Osteoblast (primary cell): ENCODE measurements at places on chromosomes 16 and 17. TPM values are rescaled to one million over a fixed set of nuclear protein-coding genes. Genes with fewer than 3 reads are reported as not detected.
A peak's percentile ranks its signal among the peaks of the same experiment; 100 is the strongest.

The PIRT gene
- not detected in 2 replicates for total RNA-seq

The SF3B3 gene
- total RNA-seq: 123 and 142 TPM in 2 replicates

The PRDM7 gene
- not detected in 2 replicates for total RNA-seq

DNA sequence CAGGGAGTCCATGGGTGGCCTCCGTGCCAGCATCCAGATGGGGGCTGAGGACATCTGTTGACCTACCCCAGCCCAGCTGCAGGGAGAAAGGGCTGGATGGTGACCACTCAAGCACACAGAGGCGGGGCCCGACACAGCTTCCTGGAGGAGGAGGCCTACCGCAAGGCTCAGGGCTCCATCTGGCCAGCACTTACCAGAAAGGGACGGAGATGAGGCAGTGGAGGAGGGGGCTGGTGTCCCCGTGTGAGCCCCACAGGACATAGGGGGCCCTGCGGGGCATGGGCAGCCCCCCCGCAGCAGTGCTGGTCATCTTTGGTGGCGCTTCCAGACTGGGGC, 147.5 kb upstream of the CIBAR2 start:
- H3K27ac ChIP-seq: no peak overlapping the region
- DNase-seq: no peak
- H3K4me3 ChIP-seq: no peak overlapping the region
- H3K27me3 ChIP-seq: no peaks in the 10 kb centered on the region

The CLDN6 gene
- total RNA-seq: under 0.01 TPM in 1 of 2 replicates, not detected in the other

DNA sequence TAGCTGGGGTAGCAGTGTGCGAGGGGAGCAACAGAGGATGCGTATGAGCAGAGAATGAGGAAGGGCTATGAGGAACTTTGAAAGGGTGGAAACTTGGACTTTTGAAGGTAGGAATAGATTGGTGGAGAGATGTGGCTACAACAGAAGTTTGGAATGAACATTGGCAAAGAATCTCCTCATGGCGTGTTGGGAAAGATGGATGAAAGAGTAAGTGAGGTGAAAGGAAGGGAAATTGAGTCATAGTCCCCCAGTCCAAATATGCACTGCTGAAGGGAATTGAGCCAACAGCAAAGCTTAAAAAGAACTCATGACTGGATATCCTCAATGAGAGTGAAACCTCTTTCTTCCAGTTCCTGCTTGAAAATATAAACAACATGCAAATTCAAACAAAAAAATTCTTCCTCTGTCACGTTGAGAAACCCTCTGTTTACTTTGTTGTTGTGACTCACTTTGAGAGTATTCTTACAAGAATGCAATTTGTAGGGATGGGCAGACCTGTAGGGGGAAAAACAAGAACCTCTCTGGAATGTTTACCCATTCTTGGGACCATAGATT, 313.2 kb upstream of the KCNJ16 start:
- no peaks in the 10 kb centered on the region for H3K27me3 ChIP-seq
- peak overlapping the region; percentile 50 for H3K27ac ChIP-seq
- H3K4me3 ChIP-seq: no peak overlapping the region
- peak; percentile 30 for DNase-seq
- H3K4me1 ChIP-seq: peaks cover 26% of the 10 kb centered on the region

The RNF157 gene
- total RNA-seq: 0.29 and 0.36 TPM in 2 replicates

DNA sequence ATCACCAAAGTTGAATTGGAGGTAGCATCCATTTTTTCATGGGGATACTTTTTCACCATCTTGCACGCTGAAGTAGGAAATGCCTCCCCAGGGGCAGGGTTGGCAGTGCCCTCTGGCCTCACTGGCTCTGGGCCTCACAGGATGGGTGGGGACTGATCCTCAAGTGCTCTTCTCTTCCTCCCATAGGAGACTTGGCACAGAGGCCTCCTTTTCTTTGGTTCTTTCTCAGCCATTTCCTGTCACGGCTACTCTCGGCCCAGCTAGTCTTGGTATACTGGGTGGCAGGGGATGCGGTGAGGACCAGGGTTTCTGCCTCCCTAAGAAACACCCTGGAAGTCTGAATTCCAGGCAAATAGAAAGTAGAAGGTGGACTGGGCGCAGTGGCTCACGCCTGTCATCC, 58.2 kb downstream of the PECAM1 start:
- peak overlapping the region; percentile 33 for H3K27ac ChIP-seq
- H3K27me3 ChIP-seq: no peaks in the 10 kb centered on the region
- DNase-seq: no peak
- H3K36me3 ChIP-seq: no peaks in the 10 kb centered on the region
- no peak overlapping the region for H3K4me3 ChIP-seq

The CLEC3A gene
- not detected in 2 replicates for total RNA-seq

DNA sequence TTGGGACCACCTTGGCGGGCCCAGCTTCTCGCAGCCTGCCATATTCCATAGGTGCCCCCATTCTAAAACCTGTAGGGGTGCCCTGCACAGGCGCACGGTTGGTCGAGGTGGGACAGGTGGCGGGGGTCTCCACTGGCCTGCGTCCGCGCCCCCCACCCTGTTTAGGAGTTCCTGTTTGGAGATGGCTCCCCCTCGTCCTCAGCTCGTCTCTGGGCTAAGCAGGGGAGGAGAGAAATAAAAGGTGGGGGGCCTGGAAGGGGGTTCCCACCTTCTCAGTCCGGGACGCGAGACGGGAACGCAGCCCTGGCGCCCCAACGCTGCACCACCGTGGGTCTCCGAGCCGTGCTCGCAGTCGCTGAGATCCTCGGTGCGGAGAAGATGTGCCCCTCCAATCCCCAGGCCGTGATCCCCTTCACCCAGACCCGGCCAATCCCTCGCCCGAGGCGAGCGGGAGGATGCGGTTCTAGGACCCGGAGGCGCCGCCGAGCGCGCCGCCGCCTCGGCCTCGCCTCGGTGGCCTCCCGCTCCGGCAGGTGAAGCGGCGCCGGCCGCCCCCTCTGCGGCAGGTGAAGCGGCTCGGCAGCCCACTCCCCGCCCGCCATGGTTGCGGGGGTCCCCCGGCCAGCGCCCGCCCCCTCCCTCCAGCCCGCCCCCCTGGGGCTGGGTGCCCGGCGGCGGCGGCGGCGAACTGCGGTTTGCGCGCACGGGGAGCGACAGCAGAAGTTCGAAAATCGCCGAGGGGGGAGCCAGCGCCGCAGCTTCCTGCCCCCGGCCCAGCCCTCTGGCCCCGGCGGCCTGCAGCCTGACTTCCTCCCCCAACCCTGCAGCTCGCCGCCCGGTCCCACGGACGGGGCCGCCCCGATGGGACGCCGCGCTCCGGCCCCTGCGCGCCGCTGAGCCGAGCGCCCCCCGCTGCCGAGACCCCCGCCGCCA, at the start of gene FMNL1:
Gene FMNL1 (plus strand): TSS at position 805 of the 933 bp plus-strand sequence. CDS start 240 bp downstream, outside the sequence.
- H3K27me3 ChIP-seq: peaks cover 30% of the 10 kb centered on the region
- no peak within 1 kb of the TSS for H3K27ac ChIP-seq
- DNase-seq: peak; percentile 91
- H3K36me3 ChIP-seq: no peaks in the 10 kb centered on the region

The CMTM2 gene
- not detected in 2 replicates for total RNA-seq

DNA sequence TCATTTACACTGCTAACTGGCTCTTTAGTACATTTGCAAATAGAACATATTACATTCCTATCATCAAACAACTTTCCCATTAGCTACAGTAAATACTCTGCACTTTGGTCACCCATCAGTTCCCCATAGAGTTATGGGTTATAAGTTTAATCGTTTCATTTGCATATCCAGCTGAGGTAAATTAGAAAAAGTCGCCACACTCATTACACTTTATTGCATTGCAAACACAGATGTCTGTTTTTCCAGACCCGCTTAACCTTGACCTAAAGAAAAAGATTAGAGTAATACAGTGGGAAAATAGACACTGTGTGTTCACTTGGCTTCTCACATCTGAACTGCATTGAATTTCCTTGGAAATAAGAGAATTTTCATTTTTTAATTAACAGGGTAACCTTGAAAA, 213.1 kb upstream of the PSMD7 start:
- no peaks in the 10 kb centered on the region for H3K27me3 ChIP-seq
- H3K4me1 ChIP-seq: no peaks in the 10 kb centered on the region
- H3K4me3 ChIP-seq: no peak overlapping the region
- no peaks in the 10 kb centered on the region for H3K36me3 ChIP-seq
- no peak overlapping the region for H3K27ac ChIP-seq

- no peaks in the 10 kb centered on the region for H3K36me3 ChIP-seq
- DNase-seq: no peak
- peaks cover 9% of the 10 kb centered on the region for H3K27me3 ChIP-seq
- H3K4me3 ChIP-seq: no peak overlapping the region
Measured at GRCh38 chr16:50459496-50460080, 88.6 kb upstream of the NKD1 start.
